NCI-H510A treated with DMSO at 0.1 percent for 48 hours (cell line): ENCODE measurements at places on chromosomes 5 and 9.
A peak's percentile ranks its signal among the peaks of the same experiment; 100 is the strongest.

DNA sequence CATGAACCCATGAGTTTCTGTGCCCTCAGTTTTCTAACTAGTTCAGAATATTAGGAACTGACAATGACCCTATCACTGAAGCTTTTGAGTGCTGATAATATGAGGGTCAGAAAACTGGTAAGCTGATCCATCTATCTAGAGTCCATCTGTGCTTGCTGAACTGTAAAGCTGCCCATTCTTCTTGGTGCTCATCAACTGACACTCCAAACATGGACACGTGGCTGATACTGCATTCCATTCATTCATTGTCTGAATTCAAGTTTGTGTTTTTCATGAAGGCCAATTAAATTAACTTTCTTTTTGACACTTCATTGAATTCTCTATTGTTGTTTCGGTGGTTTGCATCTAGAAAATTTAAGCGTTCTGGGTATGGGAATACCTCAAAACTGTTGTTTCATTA, 17.6 kb downstream of the NREP start:
- no peak for DNase-seq

DNA sequence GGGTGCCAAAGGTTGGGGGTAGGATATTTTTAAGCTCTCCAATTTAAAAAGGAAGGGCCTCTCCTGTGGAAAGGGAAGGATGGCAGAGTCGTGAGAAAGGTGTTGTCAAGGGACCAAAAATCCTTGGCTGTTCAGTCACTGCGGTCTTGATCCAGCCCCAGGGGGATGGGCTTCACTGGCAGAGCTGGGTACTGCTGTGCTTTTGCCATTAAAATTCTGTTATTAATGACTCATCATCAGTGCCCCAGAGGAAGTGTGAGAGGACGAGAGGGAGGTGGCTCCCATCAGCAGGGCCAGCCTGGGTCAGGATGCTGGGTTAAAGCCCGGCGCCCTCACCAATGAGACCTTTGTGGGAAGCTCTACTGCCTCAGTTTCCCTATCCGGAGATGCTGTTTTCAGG, 16.7 kb downstream of the PCDH12 start:
- DNase-seq, result no peak

- no peak for DNase-seq
Measured at GRCh38 chr9:27421577-27421976, 102.5 kb upstream of the IFNK start.

- DNase-seq, result no peak
Measured at GRCh38 chr5:57932761-57933160, 450.1 kb upstream of the ACTBL2 start.

GRCh38 chr9:97853056-97853843, at the start of gene FOXE1:
FOXE1 (plus strand) TSS chr9:97853226; CDS start chr9:97853915, 689 bp downstream.
- peak; percentile 21 for DNase-seq

- no peak for DNase-seq
Measured at GRCh38 chr5:143551820-143552251, 148.3 kb upstream of the NR3C1 start.

DNA sequence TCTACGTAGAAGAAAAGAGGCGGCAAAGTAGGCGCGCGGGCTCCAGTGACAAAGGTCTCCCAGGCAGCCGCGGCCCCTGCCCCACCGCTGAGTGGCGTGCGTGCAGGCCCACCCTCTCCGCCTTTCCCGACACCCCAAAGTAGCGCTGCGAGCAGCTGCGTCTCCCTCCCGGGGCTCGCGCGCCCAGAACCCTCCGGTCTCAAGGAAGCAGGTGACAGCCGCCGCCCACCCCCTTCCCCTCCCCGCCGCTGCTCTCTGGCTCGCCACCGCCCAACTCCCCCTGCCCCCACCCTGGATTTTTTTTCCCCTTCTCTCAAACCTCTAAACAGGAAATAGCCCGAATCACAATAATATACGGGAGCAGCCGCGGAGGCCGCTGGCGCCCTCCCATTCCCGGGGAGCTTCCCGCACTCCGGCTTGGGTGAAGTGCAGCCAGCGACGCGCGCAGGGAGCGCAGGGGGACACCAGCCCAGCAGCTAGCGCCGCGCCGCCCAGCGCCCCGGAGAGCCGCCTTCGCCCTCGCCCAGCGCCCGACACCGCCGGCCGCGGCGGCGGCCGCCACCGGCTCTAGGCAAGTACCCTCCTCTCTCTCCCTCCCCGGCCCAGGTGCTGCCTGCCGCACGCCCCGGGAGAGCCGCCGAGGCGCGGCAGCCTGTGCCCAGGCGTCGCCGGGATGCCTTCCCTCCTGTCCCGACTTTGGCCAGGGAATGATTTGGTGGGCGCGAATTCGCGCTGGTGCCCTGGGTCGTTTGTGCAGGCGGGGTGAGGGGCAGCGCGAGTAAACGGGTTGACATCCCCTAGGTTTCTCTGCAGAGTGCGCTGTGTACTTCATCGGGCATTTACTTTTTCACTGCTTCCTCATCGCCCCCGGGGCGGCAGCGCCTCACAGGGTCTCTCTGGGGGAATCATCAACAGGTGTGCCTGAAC, 52.7 kb upstream of the TJP2 start:
- peak; percentile 73 for DNase-seq

DNA sequence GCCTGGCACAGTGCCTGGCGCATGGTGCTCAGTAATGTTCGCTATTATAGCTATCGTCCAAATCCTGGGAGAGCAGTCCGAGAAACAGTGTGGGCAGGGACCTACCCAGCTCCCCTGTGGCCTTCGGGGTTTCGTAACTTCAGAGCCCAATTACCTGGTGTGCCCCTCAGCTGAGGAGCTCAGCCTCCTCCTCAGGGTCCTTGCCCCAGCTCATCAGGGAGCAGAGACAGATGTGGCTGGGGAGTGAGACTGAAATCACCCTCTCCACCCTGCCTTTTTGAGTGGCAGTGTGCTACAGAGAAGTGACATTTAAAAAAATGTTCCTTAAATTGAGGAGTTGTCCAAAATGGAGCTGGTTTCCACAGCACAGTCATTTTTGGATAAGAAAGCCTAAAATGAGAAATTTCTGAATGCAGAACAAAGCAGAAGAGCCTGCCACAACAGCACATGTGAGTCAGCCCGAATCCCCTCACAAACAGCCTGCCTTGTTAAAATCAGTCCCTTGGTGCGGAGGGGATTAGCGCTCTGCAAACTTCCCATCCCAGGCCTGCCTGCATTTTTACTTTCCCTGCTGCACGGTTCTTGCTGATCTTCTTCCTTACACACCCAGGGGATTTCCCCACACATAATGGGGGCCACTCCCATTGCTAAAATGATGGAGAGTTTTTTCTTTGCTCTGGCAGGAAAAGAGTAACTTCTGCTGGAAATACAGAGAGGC, 78.1 kb upstream of the PITX1 start:
- no peak for DNase-seq

DNA sequence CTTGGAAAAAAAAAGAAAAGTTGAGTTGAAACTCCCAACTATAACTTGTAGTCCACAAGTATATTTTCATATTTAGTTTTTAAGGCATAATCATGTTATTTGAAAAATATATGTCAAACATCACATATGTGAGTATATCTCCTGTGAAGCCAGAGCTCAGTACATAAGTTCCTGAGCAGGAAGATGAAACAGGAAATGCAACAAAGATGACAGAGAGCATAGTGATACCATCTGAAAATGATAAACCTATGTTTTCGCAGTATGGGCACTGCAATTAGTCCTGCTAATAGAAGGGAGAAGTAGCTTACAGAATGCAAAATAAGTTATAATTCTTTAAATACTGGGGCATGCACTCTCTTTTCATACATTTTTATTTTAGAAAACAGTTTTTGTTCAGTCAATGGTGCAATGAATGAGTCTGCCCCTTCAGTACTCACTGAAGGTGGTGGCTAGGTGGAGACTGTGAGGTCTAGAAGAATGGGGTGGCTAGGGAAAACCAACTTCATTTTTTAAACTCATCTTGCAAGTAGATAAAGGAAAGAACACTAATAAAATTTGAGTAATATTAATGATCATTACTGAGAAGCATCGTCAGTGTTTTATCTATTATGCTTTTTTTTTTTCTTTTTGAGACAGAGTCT, 54.1 kb upstream of the FYB1 start:
- no peak for DNase-seq

DNA sequence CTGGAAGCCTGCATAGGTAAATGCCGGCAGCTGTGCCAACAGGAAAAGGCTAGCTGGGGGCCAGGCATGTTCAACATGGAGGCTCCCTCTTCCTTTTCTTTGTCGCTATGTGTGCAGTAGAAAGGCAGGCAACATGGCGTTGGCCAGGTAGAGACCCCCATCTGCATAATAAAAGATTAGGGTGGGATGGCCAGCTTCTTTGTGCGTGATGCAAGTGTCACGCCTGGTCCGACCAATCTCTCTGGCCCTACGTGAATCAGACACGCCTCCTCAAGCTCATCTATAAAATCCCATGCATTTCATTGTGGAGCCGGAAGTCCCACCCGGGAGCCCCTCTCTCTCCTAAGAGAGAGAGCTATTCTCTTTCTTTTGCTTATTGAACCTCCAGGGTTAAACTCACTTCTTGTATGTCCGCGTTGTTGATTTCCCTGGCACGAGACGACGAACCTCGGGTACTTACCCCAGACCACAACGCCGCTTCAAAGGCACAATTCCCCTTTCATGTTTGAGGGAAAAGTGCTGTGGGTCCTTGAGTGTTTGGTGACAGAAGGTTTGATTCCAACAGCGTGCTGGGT, 25.0 kb upstream of the C5orf47 start:
- peak; percentile 59 for DNase-seq

DNA sequence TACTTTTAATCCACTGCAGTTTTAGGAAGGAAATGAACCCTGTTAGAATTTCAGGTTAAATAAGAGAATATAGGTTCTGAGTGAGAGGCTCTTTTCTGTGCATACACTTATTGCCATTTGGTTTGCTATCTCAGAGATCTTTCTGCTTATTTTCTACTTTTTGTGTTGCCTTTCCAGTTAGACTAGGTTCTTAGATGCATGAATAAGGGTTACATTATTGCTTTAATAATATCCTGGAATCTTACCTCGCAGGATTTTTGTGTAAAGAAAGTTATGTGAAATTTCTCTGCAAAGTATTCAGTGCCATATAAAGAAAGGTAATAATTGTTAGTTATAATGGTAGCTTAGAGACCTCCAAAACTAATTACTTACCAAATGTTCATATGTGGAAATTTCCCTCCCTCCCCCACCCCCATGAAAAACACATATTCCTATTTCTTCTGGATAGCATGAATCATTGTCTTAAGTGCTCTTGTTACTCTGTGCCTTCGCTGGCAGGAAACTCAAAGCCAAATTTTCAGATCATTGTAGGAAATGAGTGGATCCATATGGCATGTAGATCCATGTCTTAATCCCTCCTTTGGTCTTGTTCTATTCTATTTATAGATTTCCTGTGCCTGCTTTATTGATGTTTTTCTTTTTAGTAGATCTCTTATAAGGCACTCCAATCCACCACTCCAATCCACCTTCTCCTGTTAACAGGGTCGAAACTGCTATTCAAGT, 2.7 kb upstream of the APBA1 start:
- DNase-seq, result peak; percentile 34

DNA sequence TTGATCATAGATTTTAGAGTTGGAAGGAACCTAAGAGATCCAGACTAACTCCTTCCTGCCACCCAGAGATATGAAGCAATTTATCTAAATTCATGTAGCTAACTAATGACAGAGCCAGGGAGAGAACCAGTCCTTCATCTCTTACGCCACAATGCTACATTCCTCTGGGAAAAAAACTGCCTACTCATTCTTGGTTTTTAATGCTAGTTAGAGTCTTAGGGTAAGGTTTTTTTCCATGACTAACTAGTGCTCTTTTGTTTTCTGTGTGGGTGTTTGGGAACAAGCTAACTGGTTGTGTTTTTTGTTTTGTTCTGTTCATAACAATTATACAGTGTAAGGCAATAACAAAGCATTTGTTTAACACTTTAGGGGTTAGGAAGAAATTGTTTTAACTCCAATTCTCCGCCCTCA, 52.4 kb downstream of the SLC44A1 start:
- DNase-seq, result no peak

DNA sequence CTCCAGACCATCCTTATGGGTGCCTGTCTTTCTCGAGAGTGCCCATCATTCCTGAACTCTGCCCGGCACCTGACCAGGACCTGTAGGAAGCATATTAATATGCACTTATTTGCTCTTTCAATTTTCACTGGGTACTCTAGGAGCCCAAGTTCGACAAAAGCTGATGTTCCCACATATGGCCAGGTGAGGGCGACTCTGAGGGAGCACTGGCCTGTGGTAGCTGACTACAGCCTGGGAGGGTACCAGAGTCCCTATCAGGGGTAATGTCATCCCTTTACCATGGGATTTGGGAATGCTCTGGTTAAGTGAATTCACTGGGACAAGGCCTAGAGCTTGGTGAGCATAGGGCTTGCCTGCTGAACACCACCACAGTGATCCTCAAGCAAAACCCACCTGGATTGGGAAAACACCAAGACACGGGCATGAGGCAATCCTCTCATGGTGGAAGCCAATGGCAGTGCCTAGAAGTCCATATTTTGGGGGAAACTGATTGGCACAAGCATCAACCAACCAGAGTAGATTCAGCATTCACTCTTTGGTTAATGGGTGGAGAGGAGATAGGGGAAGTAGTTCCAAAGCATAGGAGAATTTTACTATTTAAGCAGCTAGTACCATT, 112.2 kb downstream of the MTX3 start:
- no peak for DNase-seq

GRCh38 chr9:92467041-92467440, 15.3 kb downstream of the ASPN start:
- no peak for DNase-seq

DNA sequence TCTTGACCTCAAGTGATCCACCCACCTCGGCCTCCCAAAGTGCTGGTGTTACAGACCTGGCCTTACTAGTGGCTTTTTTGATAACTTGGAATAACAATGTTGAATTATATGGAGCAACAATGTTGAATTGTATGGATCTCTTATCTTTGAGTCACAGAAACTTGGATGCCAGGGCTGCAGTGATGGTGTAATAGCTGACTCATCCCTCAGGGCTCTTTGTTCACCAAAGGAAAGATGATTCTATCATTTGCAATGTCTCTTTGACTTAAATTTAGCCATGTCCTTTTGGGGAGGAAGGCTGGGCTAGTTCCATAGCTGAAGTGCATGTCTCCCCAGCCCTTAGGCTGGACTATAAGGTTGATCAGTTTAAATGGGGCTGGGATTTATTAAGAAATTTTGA, 172.3 kb downstream of the PDZD2 start:
- DNase-seq, result no peak

DNA sequence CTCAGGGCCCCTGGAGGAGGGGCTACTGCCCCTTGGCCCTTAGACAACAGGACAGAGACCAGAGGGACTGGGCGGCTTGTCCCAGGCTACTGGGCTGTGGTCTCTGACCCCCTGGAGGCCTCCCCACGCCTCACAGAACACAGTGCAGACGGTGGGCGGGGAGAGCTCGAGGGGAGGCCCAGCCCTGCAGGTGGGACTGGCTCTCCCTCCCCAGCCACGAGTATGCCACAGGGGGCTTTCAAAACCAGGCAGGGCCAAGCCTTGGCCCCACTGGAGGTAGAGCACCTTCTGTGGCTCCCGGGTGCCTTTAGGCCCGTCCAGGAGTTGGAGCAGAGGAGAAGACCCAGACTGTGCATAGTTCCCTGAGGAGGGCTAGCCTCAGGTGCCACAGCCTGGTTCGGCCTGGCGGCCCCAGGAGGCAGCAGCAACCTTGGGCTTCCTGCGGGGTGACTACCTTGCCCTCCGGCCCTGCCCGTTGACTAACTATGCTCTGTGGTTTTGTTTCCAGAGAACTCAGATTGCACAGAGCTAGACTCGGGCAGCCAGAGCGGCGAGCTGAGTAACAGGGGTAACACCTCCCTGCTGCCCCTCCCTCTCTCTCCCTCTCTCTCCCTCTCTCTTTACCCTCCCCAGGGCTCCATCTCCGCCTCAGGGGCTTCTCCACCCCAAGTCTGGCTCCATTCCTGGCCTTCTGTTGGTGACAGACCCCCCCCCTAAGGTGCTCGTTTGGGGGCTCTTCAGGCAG, 15.5 kb downstream of the CARD19 start:
- no peak for DNase-seq
